ENCODE measurements at places on chromosomes 2 and 18. TPM values are rescaled to one million over a fixed set of nuclear protein-coding genes. Genes with fewer than 3 reads are reported as not detected.

The PPIL3 gene
- total RNA-seq, result 30.4 TPM

The CHRNA1 gene
- total RNA-seq, result not detected

The DLX2 gene
- not detected for total RNA-seq

The PSMA8 gene
- not detected for total RNA-seq

The COL6A3 gene
- total RNA-seq, result 160 TPM

The SCYGR4 gene
- total RNA-seq, result not detected

The CNTNAP5 gene
- not detected for total RNA-seq

The MALL gene
- not detected for total RNA-seq

The CETN1 gene
- total RNA-seq, result not detected

The ZEB2 gene
- total RNA-seq, result 40.0 TPM

The TNFAIP6 gene
- 1.5 TPM for total RNA-seq

The LYPD6 gene
- total RNA-seq, result 15.0 TPM

The ZNF516 gene
- 17.4 TPM for total RNA-seq

The SERPINB3 gene
- not detected for total RNA-seq

The ST8SIA5 gene
- not detected for total RNA-seq

Measured in SJSA1 (cell line).